ENCODE measurements at places on chromosomes 4 and X.

DNA sequence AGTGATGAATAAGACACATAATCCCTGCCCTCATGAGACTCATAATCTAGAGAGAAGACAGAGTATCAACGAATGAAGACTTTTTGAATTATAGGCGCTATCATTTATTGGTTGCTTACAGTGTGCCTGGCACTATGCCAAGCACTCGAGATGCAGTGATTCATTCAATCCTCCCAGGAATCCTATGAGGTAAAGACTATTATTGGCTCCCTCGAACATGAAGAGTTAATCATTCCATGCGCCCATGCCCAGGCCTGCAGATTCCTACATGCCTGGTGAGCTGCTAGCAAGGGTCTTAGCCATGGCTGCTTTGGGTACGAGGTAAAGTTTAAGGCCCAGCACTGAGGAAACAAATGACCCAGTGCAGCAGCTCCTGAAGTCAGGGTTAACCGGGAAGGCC lies 47.0 kb downstream of the TEX13B start:
- DNase-seq: no peak

DNA sequence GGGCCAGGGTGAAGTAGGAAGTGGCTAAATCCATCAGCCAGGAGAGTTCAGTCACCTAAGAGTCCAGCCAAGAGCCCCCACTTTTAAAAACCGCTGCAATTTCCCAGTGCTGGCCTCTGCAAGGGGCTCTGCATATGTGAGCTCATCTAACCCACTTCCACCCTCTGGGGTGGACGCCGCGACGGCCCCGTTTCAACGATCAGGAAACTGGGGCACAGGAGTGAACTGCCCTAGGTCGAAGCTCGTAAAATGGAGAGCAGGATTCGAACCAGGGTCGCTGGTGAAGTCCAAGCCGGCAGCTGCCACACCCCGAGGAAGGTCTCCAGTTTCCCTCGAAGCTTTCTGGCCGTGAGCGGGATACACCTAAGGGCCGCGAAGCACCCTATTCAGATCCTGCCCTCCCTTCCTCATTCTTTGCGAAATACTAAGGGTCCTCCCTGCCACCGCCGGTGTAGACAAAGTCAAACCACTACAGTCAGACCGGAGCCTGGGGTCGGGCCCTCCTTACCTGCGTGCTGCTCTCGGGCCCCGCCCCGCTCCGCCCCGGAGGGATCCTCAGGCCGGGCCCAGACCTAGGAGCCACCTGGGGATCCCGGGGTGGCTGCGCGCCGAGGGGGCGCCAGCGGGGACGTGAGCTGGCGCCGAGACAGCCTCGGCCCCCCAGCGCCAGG lies 446 bp downstream of the EVC2 start:
- DNase-seq: no peak

DNA sequence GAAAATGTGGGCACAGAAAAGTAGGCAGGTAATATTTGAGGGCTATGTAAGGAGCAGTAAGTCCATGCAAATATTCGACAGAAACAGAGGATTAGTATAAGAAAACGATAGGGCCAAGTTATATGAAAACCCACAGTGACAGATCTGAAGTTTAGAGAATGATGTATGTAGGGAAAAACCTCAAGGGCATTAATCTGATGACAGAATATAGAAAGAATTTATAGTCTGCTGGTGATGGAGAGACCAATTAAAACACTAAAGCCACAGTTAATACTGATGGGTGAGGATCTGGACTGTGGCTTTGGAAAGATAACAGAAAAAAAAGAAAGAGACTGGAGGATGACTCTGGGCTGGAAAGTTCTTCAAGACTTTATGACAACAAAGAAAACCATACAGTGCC lies 169.7 kb downstream of the PALLD start:
- DNase-seq: no peak

GRCh38 chr4:99329876-99330275 lies 8.7 kb upstream of the ADH1B start:
- DNase-seq: no peak

GRCh38 chr4:91840359-91840758 lies 463.4 kb upstream of the GRID2 start:
- DNase-seq: no peak

- no peak for DNase-seq
Observed at GRCh38 chr4:158201876-158202275, 8.4 kb upstream of the TMEM144 start.

DNA sequence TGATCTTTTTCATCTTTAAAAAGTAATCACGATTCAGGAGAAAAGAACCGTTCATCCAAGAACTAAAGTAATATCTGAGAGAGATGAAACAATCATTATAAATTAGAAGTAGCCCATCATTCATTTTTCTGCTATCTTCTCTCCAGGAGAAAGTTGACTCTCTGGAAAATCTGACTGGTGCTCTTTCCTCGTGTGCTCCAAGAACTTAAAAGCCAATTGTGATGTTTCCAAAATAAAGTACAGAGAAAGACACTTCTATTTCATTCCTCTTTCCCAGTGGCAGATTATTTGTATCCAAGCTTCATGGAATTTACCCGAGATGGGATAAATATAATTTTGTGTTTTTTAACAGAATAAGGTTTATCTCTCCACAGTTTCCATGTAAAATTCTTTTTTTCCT lies 212.5 kb upstream of the NOCT start:
- DNase-seq: no peak

DNA sequence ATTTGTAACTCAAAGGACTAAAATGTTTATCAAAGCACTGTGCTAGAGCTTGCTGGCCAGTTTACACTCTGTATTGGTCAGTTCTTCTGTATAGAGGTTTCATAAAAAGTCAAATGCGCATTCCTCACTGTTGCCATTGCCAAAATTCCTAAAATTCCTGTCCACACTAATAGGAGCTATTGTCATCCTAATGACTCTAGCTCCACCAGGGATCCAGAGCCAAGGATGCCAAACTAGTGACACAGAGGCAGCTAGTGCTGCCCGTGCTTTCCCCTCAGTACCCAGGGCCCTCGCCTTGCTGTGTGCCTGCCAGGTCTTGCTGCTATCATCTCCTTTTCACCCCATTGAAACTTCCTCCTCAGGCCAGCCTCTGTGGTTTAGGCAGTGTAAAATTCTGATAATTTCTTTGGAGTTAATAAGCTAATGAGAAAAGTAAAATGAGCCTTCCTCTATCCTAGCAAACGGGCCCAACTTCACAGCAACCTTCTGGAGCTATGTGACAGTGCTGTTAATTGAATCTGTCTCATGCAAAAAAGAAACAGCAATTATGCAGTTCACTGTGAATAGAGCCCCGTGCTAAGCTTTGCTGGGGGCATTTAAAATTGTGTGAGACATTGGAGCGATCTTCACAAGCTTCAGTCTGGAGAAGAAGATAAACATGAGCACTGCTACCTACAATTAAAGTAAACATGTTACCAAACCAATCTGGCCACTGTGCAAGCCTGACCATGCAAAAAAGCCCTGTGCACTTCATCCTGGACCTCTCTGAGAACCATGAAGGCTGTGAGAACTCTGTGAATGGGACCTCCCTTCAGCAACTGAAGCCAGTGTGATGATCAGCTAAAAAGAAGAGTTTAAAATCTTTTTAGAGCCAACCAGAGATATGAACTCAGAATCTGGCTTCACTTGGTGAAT lies 43.1 kb upstream of the FGF2 start:
- no peak for DNase-seq

DNA sequence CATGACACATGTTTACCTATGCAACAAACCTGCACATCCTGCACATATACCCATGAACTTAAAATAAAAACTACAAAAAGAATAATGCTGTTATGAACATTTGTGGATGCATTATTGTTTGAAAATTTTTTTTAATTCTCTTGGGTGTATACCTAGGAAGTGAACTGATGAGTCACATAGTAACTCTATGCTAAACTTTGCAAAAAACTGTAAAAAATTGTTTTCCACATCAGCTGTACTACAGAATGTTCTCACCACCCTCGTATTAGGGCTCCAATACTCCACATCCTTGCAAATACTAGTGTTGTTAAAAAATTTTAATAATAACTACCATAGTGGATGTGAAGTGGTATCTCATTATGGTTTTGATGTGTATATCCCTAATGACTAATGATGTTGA lies 33.3 kb upstream of the ZNF280C start:
- DNase-seq: no peak

- no peak for DNase-seq
Observed at GRCh38 chrX:84189125-84189524, 1.1 kb upstream of the RPS6KA6 start.

Measured in T-helper 9 cell (primary cell).